ENCODE measurements at places on chromosomes 1 and 21. TPM values are rescaled to one million over a fixed set of nuclear protein-coding genes. Genes with fewer than 3 reads are reported as not detected.

The NHLH1 gene
- total RNA-seq: 0.19 TPM

The TMEM79 gene
- 1.9 TPM for total RNA-seq

The APCS gene
- total RNA-seq: not detected

The TMIGD3 gene
- total RNA-seq: 0.33 TPM

The RAVER2 gene
- 10.5 TPM for total RNA-seq

The RAP1A gene
- 20.6 TPM for total RNA-seq

The C1orf105 gene
- not detected for total RNA-seq

The RGS18 gene
- total RNA-seq: not detected

The ZMYND12 gene
- not detected for total RNA-seq

The GBP7 gene
- not detected for total RNA-seq

The F13B gene
- not detected for total RNA-seq

The CELA3B gene
- not detected for total RNA-seq

The PSMD4 gene
- total RNA-seq: 132 TPM

The ARHGEF10L gene
- total RNA-seq: 0.98 TPM

The SERPINC1 gene
- not detected for total RNA-seq

The CYP4Z1 gene
- total RNA-seq: not detected

The PLPP3 gene
- total RNA-seq: 59.4 TPM

The PLEKHN1 gene
- 0.65 TPM for total RNA-seq
